ENCODE measurements at places on chromosomes 12 and 14. TPM values are rescaled to one million over a fixed set of nuclear protein-coding genes. Genes with fewer than 3 reads are reported as not detected.

GRCh38 chr12:121190523-121191031, 19.4 kb upstream of the P2RX4 start:
- peak; percentile 94 for DNase-seq

DNA sequence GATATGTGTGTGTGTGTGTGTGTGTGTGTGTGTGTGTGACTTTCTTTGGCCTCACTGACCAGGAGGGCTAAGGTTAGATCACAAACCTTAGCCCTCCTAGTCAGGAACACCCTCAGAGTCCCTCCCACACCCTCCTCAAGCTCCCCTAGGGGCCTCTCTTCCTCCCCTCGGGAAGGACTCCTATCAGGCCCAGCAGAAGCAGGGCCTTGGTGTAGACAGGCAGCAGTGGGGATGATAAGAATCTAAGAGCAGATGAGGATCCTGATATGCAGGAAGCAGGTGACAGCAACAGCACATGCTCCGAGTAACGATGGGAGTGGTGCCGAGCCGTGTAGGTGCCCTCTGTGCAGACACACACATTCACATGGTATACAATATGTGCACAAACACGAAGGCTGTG, 20.7 kb downstream of the PLEK2 start:
- DNase-seq = no peak

DNA sequence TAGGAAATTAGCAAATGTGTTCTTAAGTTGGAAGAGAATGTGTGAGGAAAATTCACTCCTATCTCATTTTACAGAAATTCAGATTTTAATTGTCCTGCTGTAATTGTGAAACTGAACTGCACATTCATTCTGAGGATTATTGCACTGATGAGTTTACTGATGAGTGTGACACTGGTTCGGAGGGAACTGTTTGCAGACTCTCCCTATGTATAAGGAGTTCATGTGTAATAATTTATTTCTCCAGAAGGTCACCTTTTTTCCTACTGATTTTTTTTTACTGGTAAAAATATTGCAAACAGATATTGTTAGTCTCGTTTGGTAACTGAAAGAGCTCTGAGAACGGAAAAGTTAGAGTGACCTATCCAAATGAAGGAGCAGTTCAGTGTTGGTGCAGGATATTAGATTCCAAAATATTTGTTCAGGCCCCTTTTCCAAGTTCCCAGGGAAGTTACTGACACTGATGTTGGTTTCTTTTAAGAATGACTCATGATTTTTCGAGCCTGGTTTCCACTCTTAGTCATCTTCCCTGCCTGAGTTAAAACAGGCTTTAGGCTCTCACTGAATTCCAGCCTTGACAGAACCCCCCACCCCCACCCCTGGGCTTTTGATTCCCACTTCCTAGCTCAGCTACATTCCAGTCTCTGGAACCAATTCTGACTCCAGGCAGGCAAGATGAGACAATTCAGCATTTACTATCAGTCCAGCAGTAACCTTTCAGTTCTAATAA, 18.4 kb downstream of the ANO6 start:
- DNase-seq = peak; percentile 93

- DNase-seq = no peak
Observed at GRCh38 chr14:99280066-99280731, 8.2 kb upstream of the BCL11B start.

DNA sequence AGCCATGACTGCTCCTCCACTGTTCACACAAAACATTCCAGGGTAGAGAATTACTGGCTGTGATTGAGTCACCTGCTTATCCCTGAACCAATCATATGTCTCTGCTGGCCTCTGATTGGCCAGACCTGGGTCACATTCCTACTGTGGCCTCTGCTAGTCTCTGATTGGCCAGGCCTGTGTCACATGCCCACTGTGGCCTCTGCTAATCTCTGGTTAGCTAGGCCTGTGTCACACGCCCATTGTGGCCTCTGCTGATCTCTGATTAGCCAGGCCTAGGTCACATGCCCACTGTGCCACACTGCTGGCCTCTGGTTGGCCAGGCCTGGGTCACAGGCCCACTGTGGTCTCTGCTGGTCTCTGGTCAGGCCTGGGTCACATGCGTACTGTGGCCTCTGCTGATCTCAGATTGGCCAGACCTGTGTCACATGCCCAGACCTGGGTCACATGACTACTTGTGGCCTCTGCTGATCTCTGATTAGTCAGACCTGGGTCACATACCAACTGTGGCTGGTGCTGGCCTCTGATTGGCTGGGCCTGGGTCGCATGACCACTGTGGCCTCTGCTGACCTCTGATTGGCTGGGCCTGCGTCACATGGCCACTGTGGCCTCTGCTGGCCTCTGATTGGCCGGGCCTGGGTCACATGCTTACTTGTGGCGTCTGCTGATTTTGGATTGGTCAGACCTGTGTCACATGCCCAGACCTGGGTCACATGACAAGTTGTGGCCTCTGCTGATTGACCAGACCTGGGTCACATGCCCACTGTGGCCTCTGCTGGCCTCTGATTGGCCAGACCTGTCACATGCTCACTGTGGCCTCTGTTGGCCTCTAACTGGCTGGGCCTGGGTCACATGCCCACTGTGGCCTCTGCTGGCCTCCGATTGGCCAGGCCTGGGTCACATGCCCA, 251.6 kb downstream of the SLC15A4 start:
- DNase-seq = no peak

UBE2N gene
- 168 TPM for total RNA-seq

MMP17 gene
- total RNA-seq = 30.9 TPM

KRT86 gene
- 0.36 TPM for total RNA-seq

Measured in HFFc6 (cell line).